SK-N-SH treated with all-trans-retinoic acid at 6 μM for 48 hours (cell line): ENCODE measurements at places on chromosomes 4 and X.

GRCh38 chr4:129377131-129377845 is 281.3 kb downstream of the C4orf33 start:
- no peak for ATAC-seq

DNA sequence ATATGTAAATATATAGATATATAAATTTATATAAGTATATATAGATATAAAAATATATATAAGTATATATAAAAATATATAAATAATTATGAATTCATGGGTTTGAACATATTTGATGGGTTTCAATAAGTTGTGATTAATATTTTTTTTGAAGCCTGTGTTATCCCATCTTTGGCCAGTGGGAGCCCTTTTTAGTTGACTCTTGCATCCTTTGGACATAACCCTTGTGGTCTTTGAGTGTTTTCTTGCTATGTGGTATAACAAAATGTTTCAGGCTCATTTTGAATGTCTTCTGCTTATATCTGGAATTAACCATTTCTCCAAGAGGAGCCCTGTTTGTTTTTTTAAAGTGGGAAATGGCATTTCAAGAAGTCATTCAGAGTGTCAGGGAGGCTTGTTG is 15.2 kb downstream of the SNX25 start:
- no peak for ATAC-seq

DNA sequence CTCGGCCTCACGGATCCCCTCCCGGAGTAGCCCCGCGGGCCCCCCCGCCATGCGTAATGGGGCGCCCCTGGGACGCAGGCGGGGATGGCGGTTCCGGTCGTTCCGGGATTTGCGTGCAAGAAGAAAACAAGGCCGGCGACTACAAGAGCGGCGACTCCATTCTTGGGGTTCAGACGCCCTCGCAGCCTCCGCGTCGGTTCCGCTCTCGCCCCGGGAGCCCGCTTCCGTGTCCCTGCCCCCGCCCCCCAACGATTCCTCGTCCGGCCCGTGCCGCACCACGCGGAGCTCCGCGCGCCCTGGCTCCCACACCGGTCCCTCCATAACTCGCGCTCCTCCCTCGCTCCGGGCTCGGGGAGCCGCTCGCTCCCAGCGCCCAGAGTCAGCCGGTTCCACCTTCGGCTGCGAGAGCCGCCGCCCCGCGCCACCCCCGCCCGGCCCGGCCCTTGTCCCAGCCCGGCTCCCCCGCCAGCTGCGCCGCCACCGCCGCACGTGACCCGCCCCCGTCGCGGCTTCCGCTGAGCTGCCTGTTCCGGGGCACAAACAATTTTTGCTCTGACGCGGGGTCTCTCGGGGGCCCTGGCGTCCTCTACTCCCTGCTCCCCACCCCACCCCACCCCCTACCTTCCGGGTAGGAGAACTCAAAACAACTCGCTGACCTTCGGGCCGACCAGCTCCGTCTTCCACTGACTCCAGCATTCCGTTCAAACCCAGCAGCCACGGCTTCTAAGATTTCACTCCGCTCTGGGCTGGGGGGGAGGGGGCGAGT is 78.8 kb upstream of the BCOR start:
- ATAC-seq: peak; percentile 50

- ATAC-seq: no peak
Measured at GRCh38 chrX:106437407-106437806, 174.4 kb upstream of the RADX start.

DNA sequence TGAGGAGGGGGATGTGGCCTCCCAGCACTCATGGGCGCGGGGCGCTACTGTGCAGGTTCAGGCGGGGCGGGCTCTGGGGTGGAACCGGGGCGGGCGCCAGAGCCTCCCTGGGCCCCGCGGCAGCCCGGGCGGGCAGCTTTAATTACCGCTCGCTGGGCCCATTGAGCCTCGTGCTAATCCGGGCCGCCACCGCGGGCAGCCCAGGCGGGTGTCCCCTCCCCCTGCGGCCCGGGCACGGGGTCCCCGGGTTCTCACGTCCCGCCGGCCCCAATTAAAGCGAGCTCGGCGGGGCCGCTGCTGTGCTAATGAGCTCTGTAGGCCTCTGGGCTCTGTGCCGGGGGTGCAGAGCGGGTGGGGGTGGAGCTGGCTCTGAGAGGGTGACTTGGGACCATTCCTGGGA is 22.8 kb upstream of the FGFR3 start:
- ATAC-seq: no peak

DNA sequence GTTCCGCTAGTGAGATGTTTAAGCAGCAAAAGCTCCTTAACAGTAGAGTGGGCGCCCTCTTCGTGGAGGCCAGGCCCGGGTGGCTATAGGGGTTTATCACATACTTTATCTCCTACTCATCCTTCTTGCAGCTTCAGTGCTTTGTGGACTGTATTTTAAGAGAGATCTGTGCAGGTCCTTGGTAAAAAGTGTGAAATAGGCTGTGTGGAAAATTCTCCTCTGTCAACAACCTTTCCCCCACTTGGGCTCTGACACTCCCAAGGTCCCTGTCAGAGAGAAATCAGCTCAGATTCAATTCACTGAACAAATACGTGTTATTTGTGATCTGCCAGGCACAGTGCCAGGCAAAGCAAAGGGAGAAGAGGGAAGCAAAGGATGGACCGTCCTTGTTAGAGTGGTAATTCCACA is 214.3 kb upstream of the PPARGC1A start:
- peak; percentile 59 for ATAC-seq

DNA sequence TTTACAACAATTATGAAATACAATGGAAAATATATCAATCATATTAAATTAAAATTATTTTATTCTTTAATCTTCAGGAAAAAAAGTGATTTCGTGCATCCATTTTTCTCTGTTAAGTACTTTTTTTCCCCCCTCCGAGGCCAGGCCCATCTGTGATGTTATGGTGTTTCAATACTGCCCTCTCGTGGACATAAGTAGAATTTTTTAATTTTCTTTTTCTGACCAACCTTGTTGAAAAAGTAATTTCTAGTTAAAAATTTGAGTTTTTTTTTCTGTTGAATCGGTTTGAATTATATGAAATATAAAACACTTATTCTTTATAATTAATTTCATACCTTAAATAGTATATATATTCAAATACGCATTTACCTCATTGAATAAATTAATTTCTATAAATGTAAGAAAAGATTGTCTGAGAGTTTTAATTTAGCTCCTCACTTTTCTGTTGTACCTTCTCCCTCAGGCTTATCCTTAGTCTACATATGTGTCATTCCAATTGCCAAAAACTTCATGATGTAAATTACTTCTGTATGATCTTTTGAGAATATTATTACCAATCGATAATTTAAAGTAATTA is 175.8 kb upstream of the TECRL start:
- no peak for ATAC-seq

DNA sequence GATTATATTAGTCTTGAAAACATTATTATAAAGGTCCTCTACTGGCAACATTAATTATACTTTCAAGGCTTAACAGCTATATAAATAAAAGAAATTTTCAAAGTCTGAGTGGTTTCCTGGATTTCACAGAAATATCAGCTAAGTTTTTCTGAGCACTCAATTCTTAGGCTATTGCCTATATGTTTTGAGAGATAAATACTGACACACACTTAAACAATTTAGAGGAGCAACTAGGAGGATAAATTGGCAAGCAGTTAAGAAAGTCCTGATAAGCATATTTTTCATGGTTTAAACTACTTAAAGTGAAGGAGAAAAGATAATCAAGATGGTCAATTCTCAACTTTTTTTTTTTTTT is 2.7 kb upstream of the MGARP start:
- peak; percentile 6; the same call in 2 of the 3 replicates for ATAC-seq

- no peak for ATAC-seq
Measured at GRCh38 chr4:113437129-113437528, 324.4 kb downstream of the CAMK2D start.

GRCh38 chr4:82797405-82798111 is 1.0 kb downstream of the SCD5 start:
- no peak; the same call in 2 of the 3 replicates for ATAC-seq

- no peak for ATAC-seq
Measured at GRCh38 chrX:17725181-17725580, 12.1 kb upstream of the SCML1 start.

GRCh38 chr4:109826719-109827118 is 1.1 kb upstream of the RRH start:
- peak; percentile 86 for ATAC-seq

- no peak for ATAC-seq
Measured at GRCh38 chrX:40698851-40699250, 36.5 kb downstream of the MED14 start.

- no peak for ATAC-seq
Measured at GRCh38 chr4:67884701-67885100, 899 bp upstream of the TMPRSS11D start.

DNA sequence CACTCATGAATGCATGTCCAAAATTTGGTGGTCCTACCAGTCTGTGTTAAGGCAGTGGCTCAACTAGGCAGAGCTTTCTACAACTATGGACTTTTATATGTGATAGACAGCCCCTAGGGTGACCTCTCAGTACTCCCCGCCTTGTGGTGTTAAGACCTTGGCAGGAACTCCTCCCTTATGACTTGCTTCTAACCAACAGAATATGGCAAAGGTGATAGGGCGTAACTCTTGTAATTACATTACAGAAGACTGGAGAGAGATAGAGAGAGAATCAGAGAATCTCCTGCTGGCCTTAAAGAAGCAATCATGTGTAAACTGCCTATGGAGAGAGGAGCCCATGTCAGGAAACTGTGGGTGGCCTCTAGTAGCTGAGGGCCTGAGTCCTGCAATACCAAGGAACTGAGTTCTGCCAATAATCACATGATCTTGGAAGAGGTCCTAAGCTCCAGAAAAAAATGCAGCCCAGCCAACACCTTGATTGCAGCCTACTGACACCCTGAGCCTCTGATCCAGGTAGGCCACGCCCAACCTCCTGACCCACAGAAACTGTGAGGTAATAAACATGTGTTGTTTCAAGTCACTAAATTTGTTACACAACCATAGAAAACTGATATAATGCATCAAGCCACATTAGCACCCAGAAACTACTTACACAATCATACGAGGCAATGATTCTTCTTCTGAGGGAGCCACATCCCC is 68.9 kb downstream of the INPP4B start:
- no peak for ATAC-seq

GRCh38 chr4:1907848-1908525 is 36.8 kb downstream of the NSD2 start:
- ATAC-seq: no peak

GRCh38 chr4:89509708-89510281 is 202.2 kb upstream of the GPRIN3 start:
- ATAC-seq: no peak

DNA sequence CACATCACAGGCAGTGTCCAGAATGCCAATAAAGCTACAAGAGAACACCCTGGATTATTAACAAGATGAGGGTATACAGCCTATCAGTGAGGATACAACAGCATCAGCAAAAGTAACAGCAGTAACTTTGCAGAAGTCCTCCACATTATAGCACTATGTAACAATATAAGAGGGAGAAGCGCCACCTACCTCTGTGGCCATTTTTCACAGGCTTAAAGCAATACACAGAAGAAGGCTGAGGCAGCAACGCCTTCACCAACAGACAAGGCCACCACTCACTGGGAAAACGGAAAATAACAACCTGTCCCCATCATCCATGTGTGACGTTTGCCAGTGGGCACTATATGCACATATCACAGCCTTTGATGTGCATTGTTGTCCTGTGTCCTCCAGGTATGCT is 12.5 kb downstream of the RTL8B start:
- peak; percentile 40; the same call in 1 of the 3 replicates for ATAC-seq

DNA sequence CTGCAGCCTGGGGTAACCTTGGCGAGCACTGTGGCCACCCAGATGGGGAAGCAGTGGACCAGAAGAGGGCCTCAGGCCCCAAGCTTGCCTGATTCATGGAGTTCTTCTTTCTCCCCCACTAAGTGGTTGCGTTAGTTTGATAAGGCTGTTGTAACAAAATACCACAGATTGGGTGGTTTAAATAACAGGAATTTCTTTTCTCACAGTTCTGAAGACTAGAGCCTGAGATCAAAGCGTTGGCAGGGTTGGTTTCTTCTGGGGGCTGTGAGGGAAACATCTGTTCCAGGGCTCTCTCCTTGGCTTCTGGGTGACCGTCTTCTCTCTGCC is 105.7 kb upstream of the GATB start:
- ATAC-seq: no peak

DNA sequence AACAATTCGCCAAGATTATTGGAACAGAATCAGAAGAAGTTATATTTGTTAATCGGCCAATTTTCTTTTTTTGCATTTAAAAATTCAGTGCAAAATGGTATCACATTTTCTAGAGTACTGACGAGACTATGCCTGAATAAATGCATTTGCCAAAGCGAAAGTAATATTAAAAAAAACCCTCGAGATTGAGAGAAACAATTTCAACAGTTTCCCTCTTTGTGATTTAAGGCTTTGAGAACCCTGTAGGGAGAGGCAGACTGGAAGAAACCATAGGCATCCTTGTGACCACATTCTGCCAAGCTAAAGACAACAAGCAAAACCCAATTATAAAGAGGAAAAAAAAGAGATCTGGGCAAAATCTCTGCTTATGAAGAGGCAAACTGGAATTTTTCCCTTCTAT is 218.1 kb upstream of the GK2 start:
- no peak for ATAC-seq

DNA sequence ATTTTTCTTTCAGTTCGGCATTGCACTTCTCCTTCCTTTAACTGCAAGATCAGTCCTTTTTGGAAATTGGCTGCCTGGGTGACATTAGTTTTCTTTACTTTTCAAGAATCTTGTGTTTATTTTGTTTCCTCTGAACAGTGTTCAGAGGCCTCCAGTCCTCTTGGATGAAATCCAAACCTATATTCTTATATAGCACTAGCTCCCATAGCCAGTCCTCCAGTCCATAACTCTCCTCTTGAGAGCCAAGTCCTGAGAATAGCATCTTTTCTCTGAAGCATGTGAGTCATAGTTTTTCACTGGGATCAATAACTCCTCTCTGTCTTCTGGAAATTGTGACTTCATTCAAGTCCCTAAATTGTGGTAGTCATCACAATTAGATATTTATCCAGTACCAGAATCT is 357.5 kb downstream of the RAPGEF2 start:
- no peak for ATAC-seq

DNA sequence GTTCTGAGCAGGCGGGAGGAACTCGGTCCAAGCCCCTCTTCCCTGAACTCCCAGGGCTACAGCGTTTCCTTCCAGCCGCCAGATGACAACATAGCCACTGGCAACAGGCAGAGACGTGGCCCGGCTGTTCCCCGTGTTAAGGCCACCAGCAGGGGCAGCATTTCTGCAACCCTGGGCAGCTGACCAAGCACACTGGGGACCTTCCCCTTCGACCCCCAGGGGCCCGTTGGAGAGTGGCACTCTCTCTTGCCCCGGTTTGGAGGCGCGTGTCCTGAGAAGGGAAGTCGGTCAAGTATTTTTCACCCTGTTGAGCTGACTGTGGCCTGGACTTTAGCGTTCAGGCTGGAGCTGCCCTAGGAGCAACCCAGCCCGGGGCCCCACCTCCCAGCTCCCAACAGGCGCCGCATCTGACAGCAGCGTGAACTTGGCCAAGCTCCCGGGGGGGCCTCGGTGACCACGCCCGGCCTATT is 37.6 kb downstream of the ZBTB49 start:
- peak; percentile 51; the same call in 2 of the 3 replicates for ATAC-seq

GRCh38 chr4:55359397-55359916 is 13.4 kb downstream of the SRD5A3 start:
- peak; percentile 37 for ATAC-seq
